ENCODE measurements at places on chromosomes 4 and X. TPM values are rescaled to one million over a fixed set of nuclear protein-coding genes. Genes with fewer than 3 reads are reported as not detected.

The PABPC4L gene
- polyA plus RNA-seq, result not detected

GRCh38 chrX:130216320-130216719, 44.6 kb downstream of the RAB33A start:
- peaks cover 4% of the 10 kb centered on the region for H3K36me3 ChIP-seq
- H3K4me3 ChIP-seq, result no peak overlapping the region
- no peak overlapping the region for H3K27ac ChIP-seq
- DNase-seq, result no peak
- H3K27me3 ChIP-seq, result no peaks in the 10 kb centered on the region

GRCh38 chrX:125757794-125758564, 408.1 kb downstream of the DCAF12L2 start:
- H3K27ac ChIP-seq, result no peak overlapping the region
- H3K27me3 ChIP-seq, result no peaks in the 10 kb centered on the region
- no peak for DNase-seq
- no peak overlapping the region for H3K4me3 ChIP-seq
- H3K4me1 ChIP-seq, result no peaks in the 10 kb centered on the region

DNA sequence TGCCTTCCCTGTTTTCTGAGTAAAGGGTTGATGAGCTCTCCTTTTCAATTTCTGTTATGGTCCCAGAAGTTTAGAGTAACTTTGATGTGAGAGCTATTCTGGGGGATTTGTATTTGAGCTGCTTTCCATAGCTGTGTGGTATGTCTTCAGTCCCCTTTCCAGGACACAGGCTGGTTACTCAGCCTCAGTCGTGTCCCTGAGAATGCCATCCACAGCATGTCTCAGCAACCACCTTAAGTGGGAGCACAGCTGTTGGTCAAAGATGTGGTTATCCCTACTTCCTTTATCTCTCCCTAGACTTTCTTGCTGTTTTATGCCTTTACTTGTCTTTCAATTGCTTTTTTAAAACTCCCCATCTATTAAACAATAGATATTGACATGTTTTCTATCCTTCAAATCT, 37.8 kb downstream of the RNF175 start:
- H3K27ac ChIP-seq, result no peak overlapping the region
- DNase-seq, result no peak
- peaks cover 9% of the 10 kb centered on the region for H3K4me1 ChIP-seq
- H3K36me3 ChIP-seq, result peaks cover 6% of the 10 kb centered on the region
- peaks cover 6% of the 10 kb centered on the region for H3K27me3 ChIP-seq
- no peak overlapping the region for H3K4me3 ChIP-seq

The VAMP7 gene
- polyA plus RNA-seq, result 62.5 TPM

DNA sequence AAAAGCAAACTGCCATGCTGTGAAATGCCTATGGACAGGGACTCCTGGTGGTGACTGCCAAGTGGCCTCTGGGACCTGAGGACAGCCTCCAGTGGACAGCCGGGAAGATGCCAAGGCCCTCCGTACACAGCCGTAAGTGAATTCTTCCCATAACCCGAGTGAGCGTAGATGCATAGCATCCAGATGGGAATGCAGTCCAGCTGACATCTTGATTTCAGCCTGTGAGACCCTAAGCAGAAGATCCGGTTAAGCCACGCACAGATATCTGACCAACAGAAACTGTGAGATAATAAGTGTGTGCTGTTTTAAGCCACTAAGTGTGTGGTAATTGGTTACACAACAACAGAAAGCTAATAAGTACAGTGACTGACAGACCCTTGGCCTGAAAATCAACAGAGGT, 55.9 kb downstream of the TMEM156 start:
- no peak overlapping the region for H3K27ac ChIP-seq
- no peak for DNase-seq
- H3K36me3 ChIP-seq, result peaks cover 8% of the 10 kb centered on the region
- H3K4me3 ChIP-seq, result no peak overlapping the region
- H3K27me3 ChIP-seq, result no peaks in the 10 kb centered on the region

- peaks cover 11% of the 10 kb centered on the region for H3K4me1 ChIP-seq
- H3K27ac ChIP-seq, result no peak overlapping the region
- DNase-seq, result no peak
Measured at GRCh38 chr4:146186596-146186995, 11.1 kb downstream of the LSM6 start.

The SLC2A9 gene
- polyA plus RNA-seq, result 0.52 TPM

The GK gene
- 10.3 TPM for polyA plus RNA-seq

GRCh38 chr4:90584051-90584450, 456.9 kb downstream of the CCSER1 start:
- H3K27me3 ChIP-seq, result no peaks in the 10 kb centered on the region
- H3K4me1 ChIP-seq, result no peaks in the 10 kb centered on the region
- no peaks in the 10 kb centered on the region for H3K36me3 ChIP-seq
- DNase-seq, result no peak
- H3K27ac ChIP-seq, result no peak overlapping the region

DNA sequence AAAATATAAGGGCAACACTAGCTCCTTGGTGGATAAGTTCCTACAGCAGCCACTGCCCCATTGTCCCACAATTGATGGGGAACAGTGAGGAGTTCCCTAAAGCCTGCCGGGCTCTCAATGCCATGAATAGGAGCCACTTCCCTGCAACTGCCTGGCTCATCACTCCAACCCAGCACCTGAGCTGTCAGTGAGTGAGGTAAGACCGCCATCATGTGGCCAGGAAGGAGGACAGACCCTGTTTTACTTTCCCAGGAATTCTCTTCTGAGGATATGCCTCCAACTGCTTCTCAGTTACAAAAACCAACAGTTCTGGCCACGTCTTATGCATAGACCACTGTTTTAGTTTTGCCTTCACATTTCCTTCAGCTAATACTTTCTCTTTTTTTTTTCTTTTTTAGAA, 45.5 kb downstream of the SRPX start:
- H3K36me3 ChIP-seq, result no peaks in the 10 kb centered on the region
- no peak overlapping the region for H3K27ac ChIP-seq
- H3K4me1 ChIP-seq, result no peaks in the 10 kb centered on the region
- no peak overlapping the region for H3K4me3 ChIP-seq

GRCh38 chr4:37946503-37947179, 13.6 kb upstream of the PTTG2 start:
- peaks cover 9% of the 10 kb centered on the region for H3K36me3 ChIP-seq
- H3K27me3 ChIP-seq, result no peaks in the 10 kb centered on the region
- no peak overlapping the region for H3K4me3 ChIP-seq
- peaks cover 60% of the 10 kb centered on the region for H3K4me1 ChIP-seq
- no peak overlapping the region for H3K27ac ChIP-seq

The LRP2BP gene
- 0.49 TPM for polyA plus RNA-seq

The SULT1E1 gene
- not detected for polyA plus RNA-seq

DNA sequence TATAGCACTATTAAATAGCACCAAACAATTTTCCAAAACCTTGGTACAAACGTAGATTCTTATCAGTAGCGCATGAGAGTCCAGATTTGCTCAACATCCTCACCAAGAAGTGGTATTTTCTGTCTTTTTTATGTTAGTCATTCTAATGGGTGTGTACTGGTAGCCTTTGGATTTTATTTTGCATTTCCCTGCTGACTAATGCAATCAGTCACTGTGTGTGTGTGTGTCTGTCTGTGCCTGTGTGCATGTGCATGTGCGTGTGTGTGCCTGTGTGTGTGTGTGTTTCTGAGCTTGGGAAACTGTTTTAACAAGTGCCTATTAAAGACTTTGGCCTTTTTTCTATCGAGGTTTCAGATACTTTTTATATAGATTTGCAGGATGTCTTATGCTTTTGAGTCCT, 82.2 kb upstream of the MAGEA10 start:
- H3K36me3 ChIP-seq, result no peaks in the 10 kb centered on the region
- DNase-seq, result no peak
- H3K4me3 ChIP-seq, result no peak overlapping the region
- no peaks in the 10 kb centered on the region for H3K4me1 ChIP-seq

GRCh38 chr4:34181891-34182290, 2062.4 kb downstream of the ARAP2 start:
- H3K4me1 ChIP-seq, result no peaks in the 10 kb centered on the region
- H3K36me3 ChIP-seq, result no peaks in the 10 kb centered on the region
- H3K4me3 ChIP-seq, result no peak overlapping the region
- DNase-seq, result no peak

GRCh38 chr4:151420250-151420807, 11.4 kb downstream of the FHIP1A start:
- no peak overlapping the region for H3K4me3 ChIP-seq
- DNase-seq, result no peak
- H3K27ac ChIP-seq, result no peak overlapping the region

- H3K27me3 ChIP-seq, result no peaks in the 10 kb centered on the region
- H3K27ac ChIP-seq, result no peak overlapping the region
- H3K36me3 ChIP-seq, result no peaks in the 10 kb centered on the region
- H3K4me3 ChIP-seq, result peak overlapping the region; percentile 85
- peak; percentile 55 for DNase-seq
- H3K4me1 ChIP-seq, result peaks cover 6% of the 10 kb centered on the region
Measured at GRCh38 chr4:2261110-2261852, 628 bp downstream of the MXD4 start.

The IL13RA1 gene
- polyA plus RNA-seq, result 43.6 TPM

DNA sequence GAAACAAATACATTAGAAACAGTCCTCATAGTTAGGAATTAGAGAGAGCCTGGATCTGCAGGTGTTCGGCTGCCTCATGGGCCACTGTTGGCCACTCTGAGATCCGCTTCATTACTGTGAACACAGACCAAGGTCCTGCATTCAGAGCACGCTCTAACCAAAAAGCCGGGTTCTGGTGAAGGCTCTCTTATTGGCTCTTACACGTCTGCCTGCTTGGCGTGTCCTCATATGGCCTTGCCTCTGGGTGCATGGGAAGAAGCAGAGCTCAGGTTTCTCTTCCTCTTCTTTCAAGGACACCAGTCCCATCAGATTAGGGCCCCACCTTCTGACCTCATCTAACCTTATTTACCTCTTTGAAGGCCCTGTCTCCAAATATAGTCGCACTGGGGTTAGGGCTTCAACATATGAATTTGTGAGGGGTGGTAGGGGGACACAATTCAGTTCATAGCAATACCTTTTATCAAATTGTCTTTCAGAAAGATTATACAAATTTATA, 37.1 kb upstream of the ELF2 start:
- no peak overlapping the region for H3K4me3 ChIP-seq
- no peaks in the 10 kb centered on the region for H3K36me3 ChIP-seq
- H3K27me3 ChIP-seq, result no peaks in the 10 kb centered on the region
- DNase-seq, result peak; percentile 64

The FGG gene
- not detected for polyA plus RNA-seq

DNA sequence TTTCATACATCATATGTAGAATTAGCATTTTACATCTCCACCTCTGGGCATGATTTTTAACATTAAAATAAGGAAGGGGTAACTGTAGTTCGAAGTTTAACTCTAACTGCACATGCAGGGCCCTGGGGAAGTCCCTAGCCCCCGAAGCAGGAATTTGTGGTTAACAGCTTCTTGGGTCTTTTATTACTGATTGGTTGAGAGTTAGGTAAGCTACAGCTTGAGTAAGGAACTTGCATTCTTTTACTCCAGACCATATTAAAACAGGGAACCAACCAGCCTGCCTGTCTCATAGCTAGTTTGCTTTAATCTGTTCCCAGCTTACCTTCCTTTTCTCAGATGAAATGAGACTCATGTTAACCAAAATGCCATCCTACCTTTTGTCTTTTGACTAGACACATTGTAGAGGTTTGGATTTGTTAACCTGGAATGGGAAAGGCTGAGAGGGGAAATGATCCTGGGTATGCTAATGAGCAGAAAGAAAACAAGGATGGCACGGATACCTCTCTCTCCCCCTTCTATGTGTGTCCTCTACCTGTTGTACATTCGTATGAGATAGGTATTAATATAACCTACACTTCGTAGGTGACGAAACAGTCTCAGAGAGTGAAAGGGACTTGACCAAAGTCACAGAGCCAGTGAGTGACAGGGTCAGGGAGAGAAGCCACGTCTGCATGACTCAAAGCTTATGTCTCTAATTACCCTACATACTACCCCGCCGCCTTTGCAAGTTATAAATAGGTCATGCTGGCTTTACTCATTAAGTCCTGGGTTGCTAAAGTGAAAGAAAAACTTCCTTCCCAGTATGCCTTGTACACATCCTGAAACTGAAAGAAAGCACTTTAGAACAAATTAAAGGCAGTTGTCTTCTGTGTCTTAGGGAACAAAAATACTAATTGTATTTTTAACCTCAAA, 119.5 kb upstream of the AFF2 start:
- peak overlapping the region; percentile 89 for H3K4me3 ChIP-seq
- peaks cover 10% of the 10 kb centered on the region for H3K4me1 ChIP-seq
- peak overlapping the region; percentile 51 for H3K27ac ChIP-seq
- H3K27me3 ChIP-seq, result no peaks in the 10 kb centered on the region
- DNase-seq, result peak; percentile 62

The PTPN13 gene
- polyA plus RNA-seq, result not detected

- no peaks in the 10 kb centered on the region for H3K4me1 ChIP-seq
- H3K4me3 ChIP-seq, result no peak overlapping the region
- H3K36me3 ChIP-seq, result no peaks in the 10 kb centered on the region
- no peak overlapping the region for H3K27ac ChIP-seq
Measured at GRCh38 chr4:22246847-22247246, 269.0 kb downstream of the ADGRA3 start.

DNA sequence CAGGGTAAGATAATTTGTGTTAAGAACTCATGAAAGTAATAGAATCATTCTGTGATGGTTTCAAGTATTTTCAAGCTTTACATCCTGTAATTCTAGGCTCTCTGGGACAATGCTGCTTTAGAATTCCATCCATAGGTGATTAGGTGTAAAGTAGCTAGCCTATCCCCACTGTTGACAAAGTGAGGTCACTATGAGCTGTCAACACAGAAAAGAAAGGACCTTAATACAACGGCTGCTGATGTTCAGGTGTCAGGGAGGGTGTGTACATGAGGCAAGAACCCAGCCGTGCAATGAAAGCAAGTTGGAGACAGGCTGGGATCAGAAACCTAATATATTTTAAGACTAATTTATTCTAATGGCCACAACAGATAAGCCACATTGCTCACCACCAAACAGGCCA, 36.8 kb upstream of the SH3RF1 start:
- H3K27ac ChIP-seq, result no peak overlapping the region
- H3K27me3 ChIP-seq, result no peaks in the 10 kb centered on the region
- DNase-seq, result no peak
- H3K4me3 ChIP-seq, result no peak overlapping the region

The ADH1B gene
- not detected for polyA plus RNA-seq

The CSAG1 gene
- not detected for polyA plus RNA-seq

- no peak overlapping the region for H3K27ac ChIP-seq
- no peak for DNase-seq
- no peaks in the 10 kb centered on the region for H3K27me3 ChIP-seq
- no peaks in the 10 kb centered on the region for H3K4me1 ChIP-seq
Measured at GRCh38 chr4:22941688-22942375, 249.1 kb downstream of the GBA3 start.

The SLIT2 gene
- polyA plus RNA-seq, result not detected

The BTC gene
- polyA plus RNA-seq, result not detected

DNA sequence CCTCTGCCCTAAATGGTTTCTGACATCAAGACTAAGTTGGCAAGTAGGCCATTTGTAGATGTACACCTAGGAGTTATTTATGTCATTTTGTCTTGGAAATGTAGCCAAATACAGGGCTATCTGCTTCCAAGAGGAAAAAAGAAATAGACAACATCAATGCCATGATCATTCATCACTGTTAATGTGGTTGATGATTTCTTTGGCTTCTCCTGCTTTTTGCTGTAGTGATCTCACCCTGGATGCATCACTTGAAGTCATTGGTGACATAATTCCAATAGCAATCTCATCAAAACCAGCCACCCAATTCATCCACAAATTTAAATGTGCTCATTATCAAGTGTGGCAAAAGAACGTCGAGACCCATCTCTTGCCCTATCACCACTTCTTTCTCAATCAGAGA, 222.6 kb upstream of the PPARGC1A start:
- DNase-seq, result no peak
- no peaks in the 10 kb centered on the region for H3K36me3 ChIP-seq
- H3K27ac ChIP-seq, result no peak overlapping the region
- no peak overlapping the region for H3K4me3 ChIP-seq

Measured in naive B cell (primary cell).